Skin of body (tissue), 3 donors: ENCODE measurements at places on chromosomes 3 and 15.

DNA sequence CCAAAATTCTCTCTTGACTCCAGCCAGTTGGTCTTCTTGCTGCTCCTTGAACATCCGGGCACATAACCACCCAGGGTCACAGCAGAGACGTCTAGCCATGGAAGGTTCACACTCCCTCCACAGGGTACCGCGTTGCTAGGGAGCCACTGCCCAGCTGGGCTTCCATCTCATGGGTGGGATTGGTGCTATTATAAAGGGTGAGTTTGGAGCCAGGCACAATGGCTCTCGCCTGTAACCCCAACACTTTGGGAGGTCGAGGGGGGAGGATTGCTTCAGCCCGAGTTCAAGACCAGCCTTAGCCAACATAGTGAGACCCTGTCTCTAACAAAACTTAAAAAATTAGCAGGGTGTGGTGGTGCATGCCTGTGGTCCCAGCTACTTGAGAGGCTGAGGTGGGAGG lies 17.5 kb upstream of the SKOR1 start:
- DNase-seq: no peak

- DNase-seq: no peak
These were observed 784.6 kb downstream of the NR2F2 start for GRCh38 chr15:97114900-97115760.

DNA sequence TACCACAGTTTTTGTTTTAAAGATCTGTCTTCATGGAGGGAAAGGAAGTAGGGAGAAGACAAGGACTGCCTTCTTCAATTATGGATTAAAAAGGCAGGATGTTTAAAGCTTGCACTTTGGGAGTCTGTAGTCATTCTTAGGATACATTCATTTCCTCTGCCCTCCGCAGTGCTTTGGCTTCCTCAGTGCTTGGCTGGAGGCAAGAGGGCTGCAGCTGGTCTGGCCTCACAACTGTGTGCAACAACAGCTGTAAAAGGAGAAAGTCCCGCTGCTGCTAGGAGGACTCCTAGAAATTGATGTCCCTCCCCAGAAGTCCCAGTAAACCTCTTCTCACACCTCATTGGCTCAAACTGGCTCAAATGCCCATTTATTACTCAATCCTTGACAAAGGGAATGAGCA lies 54.4 kb upstream of the PPP2R3A start:
- no peak for DNase-seq

DNA sequence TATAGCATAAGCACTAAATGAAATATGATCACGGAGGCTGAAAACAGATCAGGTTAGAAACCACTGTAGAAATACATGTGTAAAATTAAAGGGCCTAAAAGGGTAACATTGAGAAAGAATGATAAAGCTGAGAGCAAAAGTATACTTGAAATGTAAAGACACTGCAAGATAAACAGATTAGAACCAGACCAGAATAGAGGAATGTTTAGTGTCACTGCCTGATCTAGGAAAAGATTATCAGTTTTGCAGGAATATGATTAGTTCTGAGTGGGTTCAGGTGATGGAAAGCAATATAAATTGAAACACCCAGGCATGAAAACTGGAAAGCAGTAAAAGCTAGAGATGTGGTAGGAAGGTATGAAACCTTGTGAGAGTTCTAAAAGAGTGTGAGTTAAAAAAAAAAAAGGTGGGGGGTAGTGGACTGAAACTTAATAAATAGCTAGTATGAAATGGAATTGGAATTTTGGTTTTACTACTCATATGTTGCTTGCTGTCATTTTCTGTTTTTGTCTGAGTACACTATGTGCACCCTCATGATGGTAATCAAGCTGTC lies 16.0 kb upstream of the C3orf38 start:
- DNase-seq: no peak

DNA sequence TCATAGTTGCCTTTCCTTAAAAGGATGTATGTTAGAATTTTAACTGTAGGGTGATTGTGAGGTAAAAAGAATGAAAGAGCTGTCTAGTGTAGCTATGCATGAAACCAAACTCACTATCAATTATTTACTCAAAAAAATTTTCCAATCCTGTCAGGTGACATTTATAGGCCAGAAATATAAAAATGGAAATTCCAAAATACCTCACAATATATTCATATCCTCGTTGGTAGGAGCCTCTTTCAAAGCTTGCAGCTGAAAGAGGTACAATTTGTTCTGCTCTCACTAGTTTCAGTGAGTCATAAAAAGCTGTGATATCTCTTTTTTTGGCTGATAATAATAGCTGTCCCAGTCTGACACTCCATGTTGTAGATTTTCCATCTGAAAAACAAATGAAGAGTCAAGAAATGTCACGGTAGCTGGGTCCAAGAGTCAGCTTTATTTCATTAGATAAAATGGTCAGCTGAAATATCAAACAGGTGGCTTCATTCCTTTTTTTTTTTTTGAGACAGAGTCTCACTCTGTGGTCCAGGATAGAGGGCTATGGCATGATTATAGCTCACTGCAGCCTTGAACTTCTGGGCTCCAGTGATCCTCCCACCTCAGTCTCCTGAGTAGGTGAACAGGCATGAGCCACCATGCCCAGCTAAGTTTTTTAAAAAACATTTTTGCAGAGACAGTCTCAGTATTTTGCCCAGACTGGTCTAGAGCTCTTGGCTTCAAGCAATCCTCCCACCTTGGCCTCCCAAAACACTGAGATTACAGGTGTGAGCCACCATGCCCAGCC lies 50.8 kb upstream of the XRN1 start:
- DNase-seq: no peak

GRCh38 chr15:77044228-77045042 lies 26.5 kb downstream of the TSPAN3 start:
- no peak for DNase-seq

GRCh38 chr15:40151499-40151898 lies 9.4 kb upstream of the BUB1B start:
- DNase-seq: no peak

DNA sequence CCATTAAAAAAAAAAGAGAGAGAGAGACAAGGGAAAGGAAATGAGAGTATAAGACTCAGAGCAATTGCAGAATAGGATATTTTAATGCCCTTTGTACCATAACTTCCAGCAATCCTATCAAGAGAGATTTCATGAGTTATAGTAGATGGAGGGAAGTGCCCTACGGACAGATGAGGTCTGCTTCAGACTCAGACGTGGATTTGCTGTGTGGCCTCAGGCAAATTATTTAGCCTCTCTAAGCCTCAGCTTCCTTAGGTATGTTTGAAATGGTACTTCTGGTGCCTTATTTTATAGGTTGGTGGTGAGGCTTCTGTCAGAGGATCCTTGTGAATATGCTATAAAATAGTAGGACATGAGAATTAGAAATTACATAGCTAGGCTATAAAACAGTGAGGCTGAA lies 448.2 kb downstream of the EDEM1 start:
- no peak for DNase-seq

GRCh38 chr15:56410721-56411120 lies 45.5 kb downstream of the TEX9 start:
- DNase-seq: peak; percentile 10

GRCh38 chr15:90915216-90915807 lies 12.2 kb downstream of the MAN2A2 start:
- no peak for DNase-seq

DNA sequence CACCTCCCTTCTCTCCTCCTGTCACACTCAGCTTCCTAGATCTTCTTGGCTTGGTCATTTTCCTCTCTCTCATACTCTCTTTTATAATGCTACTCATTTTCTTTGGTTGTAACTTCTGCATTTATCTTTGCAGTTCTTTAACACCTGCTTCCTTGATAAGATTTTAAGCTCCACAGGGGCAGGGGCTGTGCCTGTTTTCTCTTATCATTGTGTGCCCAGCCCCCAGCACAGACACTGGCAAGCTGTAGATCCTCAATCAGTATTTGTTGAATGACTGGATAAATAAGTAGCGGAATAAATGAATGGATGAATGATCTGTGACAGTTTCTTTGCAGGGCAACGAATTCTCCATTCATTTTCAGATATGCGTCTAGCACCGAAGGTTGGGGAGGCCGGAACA lies 64.3 kb upstream of the MEX3B start:
- no peak for DNase-seq

GRCh38 chr3:169264711-169265110 lies 398.8 kb downstream of the MECOM start:
- peak; percentile 59 for DNase-seq

DNA sequence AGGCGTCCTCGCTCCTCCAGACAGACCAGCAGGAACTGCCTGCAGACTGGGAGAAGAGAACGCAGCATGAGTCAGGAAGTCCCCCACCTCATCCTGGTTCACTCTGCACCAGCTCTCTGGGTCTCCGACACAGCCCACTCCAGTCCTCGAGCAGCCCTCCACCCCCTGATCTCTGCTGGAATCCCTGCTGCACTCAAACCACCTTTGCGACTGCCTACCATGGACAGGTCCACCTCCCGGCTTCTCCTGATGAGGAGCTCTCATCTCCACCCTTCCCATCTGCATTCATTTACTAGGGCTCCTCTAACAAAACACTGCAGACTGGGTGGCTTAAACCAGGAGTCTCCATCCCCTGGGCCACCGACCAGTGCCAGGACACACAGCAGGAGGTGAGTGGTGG lies 202.3 kb upstream of the IGF1R start:
- DNase-seq: no peak

DNA sequence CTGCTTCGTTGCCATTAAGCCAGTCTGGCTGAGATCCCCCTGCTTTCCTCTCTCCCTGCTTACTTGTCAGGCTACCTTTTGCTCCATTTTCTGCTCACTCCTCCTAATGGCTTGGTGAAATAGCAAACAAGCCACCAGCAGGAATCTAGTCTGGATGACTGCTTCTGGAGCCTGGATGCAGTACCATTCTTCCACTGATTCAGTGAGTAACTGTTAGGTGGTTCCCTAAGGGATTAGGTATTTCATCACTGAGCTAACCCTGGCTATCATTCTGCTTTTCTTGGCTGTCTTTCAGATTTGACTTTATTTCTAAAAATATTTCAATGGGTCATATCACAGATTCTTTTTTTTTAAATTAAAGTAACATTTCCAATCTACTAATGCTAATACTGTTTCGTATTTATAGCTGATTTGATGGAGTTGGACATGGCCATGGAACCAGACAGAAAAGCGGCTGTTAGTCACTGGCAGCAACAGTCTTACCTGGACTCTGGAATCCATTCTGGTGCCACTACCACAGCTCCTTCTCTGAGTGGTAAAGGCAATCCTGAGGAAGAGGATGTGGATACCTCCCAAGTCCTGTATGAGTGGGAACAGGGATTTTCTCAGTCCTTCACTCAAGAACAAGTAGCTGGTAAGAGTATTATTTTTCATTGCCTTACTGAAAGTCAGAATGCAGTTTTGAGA lies 25.0 kb downstream of the CTNNB1 start:
- no peak for DNase-seq
